Activated CD8-positive, alpha-beta memory T cell treated with anti-CD3 and anti-CD28 coated beads for 1 hour (primary cell): ENCODE measurements at places on chromosomes 16 and 17.

DNA sequence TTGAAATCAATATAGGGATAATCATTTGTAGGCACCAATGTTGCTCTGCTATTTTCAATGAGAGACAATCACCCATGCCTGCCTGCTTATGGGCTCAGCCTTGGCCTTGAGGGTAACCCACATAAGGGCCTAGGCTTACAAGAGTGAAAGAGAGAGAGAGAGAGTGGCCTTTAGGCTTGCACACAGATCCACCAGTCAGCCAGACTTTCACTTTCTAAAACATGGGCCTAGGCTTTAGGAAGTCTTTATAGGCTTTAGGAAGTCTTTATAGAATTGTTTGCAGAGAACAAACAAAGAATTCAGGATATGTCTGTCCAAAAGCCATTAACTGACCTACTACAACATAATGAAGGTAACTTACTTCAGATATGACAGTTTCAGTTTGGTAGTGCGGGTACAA, 3.4 kb downstream of the ABCA9 start:
- DNase-seq = no peak

DNA sequence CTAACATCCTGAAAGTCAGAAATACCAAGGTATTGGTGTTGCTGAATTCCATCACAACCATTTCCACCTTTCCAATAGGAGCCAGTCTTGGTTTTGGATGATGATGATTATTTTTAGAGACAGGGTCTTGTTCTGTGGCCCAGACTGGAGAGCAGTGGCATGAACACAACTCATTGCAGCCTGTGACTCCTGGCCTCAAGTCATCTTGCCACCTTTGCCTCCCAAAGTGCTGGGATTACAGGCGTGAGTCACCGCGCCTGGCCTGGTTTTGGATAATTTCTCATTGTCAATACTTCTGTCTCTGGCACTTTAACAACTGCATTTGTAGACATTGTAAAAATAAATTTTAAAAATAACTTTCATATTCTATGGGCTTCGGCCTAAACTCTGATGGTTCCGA, 22.6 kb downstream of the STAT5B start:
- DNase-seq = no peak

- no peak for DNase-seq
Observed at GRCh38 chr16:3458852-3459361, 15.4 kb downstream of the NAA60 start.

GRCh38 chr16:68375801-68376536, 65.2 kb downstream of the PRMT7 start:
- no peak for DNase-seq

DNA sequence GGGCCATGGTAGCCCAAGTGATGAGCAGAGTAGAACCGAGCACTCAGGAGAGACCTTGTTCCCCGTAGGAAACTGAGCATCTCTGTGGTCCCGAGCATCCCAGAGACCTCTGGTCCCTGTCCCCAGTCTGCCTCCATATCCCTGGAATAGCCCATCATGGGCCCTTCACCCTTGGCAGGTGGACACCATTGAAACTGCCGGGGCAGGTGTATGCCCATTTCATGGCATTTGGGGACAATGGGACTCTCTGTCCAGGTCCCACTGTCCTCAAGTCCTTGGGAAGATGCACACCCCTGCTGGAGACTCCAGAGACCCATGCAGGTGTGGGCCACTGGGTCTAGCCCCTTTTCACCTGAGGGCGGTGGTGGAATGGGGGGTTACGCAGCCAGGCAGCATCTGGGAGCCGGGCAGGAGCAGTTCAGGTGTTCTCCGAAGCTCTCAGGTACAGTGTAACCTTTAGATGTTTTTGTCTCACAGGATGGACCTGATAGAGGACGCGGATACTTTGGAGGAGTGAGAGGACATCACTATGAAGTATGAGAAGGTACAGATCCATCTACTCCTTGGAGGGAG, 75.9 kb downstream of the GOSR1 start:
- no peak for DNase-seq

DNA sequence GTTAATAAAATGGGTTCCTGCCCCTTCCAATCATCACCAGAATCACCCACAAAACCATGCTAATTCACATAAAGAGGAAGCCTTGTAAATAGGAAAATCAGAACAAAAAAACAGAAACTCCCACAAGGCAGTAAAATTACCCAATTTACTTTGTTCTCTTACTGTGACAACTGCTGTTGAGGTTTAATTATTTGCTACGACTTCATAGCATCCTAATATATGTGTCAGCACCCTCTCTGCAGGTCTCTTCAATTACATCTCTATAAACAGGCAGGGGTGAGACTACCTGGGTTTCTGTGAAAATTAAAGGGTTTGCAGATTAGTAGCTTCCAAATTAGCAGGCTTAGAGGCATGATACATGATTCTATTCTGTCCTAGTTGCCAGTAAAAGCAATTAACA, 2.7 kb downstream of the WDR59 start:
- DNase-seq = no peak

- no peak for DNase-seq
Observed at GRCh38 chr16:6682142-6682811, 650.4 kb upstream of the RBFOX1 start.

DNA sequence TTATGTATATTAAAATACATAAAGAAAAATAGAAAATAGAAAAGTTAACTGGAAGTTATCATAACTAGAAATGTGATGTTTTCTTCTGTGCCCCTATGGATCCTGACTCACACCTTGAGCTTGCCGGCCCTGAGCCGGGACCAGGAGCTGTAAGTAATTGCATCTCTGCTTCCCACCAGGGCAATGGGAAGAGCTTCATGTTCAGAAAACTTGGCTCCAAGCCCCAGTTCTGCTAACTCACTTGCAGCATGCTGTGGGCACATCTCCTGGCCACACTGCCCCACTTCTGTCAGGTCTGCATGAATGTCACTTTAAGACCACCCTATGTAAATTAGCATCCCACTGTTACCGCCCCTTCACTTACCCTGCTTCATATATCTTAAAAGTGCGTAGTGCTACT, 37.2 kb downstream of the GNAO1 start:
- no peak for DNase-seq

DNA sequence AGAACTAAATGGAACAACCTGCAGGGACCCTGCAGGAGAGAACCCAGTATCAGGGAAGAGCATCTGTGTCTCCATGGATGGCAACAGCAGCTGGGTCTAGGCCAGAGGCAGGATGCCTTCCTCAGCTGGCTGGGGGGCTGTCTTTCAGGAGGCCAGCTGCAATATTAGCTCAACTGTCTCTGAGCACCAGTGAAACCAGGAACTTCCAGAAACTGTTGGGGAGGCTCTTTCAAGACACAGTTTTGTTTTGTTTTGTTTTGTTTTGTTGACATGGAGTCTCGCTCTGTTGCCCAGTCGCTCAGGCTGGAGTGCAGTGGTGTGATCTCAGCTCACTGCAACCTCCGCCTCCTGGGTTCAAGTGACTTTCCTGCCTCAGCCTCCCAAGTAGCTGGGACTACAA, 7.6 kb downstream of the GPR142 start:
- no peak for DNase-seq

- no peak for DNase-seq
Observed at GRCh38 chr16:57144027-57144426, 41.8 kb downstream of the PSME3IP1 start.

GRCh38 chr16:58649707-58650106, 20.1 kb upstream of the CNOT1 start:
- DNase-seq = no peak

- no peak for DNase-seq
Observed at GRCh38 chr16:14641926-14642325, 9.2 kb downstream of the BFAR start.

- no peak for DNase-seq
Observed at GRCh38 chr17:37276475-37276874, 99.3 kb upstream of the C17orf78 start.

DNA sequence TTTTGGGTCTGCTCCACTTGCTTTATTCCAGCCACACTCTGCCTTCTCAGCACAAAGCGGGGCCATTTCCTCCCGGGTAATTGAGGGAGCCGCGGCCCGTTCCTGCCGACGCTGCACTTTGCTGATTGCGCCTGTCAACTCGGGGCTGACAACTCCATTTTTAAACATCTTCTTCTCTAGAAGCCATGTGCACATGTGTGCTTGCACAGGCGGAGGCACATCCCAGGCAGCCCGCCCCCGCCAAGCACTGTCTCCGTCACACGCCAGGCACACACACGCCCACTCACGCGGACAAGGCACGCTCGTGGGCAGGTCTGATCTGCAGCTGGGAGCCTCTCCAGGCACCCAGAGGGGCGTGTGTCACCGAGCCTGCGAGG, 63.2 kb downstream of the ENGASE start:
- DNase-seq = no peak

DNA sequence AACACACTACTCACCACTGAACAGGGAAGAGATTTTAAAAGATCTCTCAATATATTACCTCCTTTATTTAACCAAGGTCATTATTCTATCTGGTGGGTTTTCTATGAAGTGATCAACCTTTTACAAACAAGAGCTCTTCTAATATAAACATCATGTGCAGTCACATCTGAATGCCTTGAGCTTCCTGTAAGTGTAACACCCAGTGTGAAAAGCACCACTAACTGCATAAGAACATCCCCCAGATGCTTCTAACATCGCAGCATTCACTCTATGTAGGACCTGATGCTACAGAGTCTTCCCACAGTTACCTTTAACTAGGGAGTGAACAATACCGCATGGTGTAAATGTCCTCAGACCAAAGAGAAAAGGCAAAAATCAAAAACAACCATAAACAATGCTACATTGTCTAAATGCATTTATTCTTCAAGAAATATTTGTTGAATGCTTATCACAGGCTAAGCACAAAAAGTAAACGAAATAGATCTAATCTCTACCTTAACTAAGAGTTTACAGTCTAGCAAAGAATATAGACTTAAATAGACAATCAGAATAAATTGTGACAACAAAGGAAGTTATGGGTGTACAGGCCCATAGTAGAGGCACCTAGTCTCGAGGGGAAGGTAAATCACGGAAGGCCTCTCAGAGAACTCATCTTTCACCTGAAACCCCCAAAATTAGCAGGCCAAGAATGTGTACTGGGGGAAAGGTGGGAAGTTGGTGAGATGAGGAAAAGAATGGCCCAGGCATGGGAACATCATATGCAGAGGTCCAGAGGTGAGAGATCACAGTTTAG, 16.2 kb downstream of the SKAP1 start:
- no peak for DNase-seq

- no peak for DNase-seq
Observed at GRCh38 chr16:57585051-57585687, 42.7 kb downstream of the ADGRG5 start.

- DNase-seq = no peak
Observed at GRCh38 chr17:1473170-1473569, 17.1 kb upstream of the CRK start.

DNA sequence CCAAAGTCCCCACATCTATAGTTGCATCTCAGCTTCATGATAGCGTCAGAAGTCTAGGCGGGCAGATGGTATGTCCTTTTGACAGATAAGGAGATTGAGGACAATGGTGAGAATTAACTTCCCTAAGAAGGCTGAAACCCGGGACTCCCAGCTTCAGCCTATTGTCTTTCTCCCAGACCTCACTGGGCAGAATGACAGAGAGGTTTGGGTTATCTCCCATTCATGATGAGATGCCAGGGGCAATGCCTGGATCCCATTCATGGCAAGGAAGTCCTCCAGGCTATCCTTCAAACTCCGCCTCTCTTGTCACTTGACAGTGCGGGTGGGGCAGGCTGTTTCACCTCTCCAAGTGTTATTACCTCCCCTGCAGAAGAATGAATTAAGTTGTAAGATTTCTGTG, 100.3 kb downstream of the IRX5 start:
- DNase-seq = no peak

- no peak for DNase-seq
Observed at GRCh38 chr16:46768809-46769208, 20.7 kb upstream of the MYLK3 start.

DNA sequence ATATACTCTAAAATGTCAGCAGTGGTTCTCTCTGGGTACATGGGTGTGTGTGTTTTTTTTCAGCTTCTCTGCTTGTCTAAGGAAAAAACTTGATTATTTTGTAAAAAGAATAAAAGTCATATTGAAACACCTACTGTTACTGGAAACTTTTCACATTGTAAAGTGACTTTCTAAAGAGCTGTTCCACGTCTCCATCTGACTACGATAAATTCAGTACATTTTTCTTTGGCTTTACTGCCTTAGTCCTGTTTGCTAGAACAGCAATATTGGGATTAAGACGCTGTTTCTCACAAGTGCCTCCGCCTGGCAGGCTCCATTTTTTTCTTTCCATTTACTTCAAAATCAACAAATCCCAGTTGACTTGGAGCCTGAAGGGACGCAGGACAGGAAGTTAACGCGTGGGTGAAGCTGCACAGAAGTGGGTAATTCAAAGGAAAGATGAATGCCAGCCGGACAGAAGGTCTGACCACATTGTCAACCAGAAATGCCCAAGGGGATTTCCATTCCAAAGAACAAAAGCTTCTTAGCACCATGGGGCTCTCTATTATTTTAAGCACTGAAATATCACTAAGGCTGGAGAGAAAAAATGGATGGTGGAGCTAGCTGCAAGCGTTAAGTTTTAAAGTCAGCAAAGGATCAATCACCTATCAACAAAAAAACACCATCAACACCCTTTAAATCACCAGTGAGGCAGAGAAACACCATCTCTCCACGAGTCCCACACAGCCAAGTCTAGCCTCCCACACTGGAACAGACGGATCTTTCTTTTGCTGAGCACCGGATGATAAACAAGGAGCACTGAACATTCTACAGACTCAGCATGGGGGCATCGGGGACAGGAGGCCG, 8.4 kb downstream of the GLOD4 start:
- DNase-seq = no peak

GRCh38 chr17:10089196-10089804, 109.1 kb downstream of the GAS7 start:
- DNase-seq = no peak

- DNase-seq = no peak
Observed at GRCh38 chr16:10949424-10949970, 5.1 kb downstream of the CLEC16A start.

- DNase-seq = no peak
Observed at GRCh38 chr17:58686980-58687379, 4.9 kb downstream of the TEX14 start.

DNA sequence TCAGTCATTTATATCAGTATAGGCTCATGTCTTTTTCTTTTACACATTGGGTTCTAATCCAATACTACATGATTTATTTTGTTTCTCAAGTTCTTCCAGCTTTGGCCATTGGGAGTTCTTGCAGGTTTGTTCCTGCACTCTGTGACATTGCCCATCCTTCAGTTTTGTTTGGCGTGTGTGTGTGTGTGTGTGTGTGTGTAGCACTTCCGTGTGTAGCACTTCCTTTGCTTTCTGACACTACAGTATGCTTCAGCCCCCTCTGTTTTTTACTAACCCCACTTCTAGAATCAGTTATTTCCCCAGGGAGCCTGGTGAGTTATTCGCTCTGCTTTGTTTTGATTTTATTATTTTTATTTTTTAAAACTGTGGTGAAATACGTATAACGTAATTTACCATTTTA, 75.6 kb upstream of the LGALS9 start:
- DNase-seq = no peak

- no peak for DNase-seq
Observed at GRCh38 chr16:24834459-24835335, 11.1 kb upstream of the SLC5A11 start.
